BE2C (cell line): ENCODE measurements at places on chromosomes 4 and X.

DNA sequence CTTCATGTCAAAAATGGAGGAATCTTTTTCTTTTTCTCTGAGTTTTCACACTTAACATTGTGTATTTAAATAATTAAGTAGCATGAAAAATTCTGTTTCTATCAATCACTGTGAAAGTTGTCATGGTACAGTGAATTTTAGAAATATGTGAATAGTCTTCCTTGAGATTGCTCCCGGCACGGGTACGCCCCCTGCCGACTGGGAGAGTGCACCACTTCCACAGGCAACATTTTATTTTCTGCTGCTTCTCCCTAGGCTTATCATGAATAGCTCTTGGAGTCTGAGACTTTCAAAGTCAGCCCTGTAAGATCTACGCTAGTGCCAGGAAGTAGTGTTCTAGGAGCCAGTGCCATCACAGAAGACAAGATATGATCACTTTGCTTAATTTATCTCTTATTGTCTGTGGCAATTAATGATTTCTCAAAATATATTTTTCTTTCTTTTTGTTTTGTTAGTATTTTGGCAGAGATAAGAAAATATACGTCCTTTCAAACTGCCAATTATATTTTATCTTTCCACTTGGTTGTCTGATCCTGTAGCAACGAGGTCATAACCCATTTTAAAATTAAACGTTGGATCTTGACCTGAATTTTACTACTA lies 763.8 kb upstream of the AADAT start:
- peak; percentile 69 for DNase-seq

- DNase-seq, result no peak
Observed at GRCh38 chrX:46279925-46280313, 265.3 kb downstream of the ZNF674 start.

- no peak for DNase-seq
Observed at GRCh38 chr4:11438647-11439046, 10.0 kb upstream of the HS3ST1 start.

- no peak for DNase-seq
Observed at GRCh38 chr4:122785099-122785498, 41.5 kb upstream of the FGF2 start.

- no peak for DNase-seq
Observed at GRCh38 chr4:107017443-107018343, 18.4 kb downstream of the DKK2 start.

DNA sequence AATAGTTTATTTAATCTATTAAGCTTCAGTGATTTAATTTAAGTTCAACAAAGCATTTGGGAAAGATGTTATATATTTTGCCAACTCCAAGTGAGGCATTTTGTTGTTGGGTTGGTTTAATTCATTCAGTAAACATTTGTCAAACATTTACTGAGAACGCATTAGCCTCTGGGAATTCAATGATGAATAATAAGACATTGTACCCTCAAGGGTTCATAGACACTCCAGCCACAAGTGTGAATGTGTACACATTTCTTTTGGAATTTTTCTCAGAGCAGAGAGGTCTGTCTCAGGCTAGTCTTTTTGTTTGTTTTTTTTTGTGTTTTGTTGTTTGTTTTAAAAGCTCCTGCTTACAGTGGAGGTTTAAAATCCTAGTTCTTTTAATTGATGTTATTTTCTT lies 203.9 kb downstream of the SOWAHB start:
- DNase-seq, result no peak

GRCh38 chr4:121794505-121795188 lies 6.5 kb upstream of the EXOSC9 start:
- DNase-seq, result no peak

- no peak for DNase-seq
Observed at GRCh38 chrX:133444952-133445831, 29.9 kb upstream of the GPC4 start.

- DNase-seq, result no peak
Observed at GRCh38 chr4:78174891-78175290, 117.8 kb downstream of the FRAS1 start.

DNA sequence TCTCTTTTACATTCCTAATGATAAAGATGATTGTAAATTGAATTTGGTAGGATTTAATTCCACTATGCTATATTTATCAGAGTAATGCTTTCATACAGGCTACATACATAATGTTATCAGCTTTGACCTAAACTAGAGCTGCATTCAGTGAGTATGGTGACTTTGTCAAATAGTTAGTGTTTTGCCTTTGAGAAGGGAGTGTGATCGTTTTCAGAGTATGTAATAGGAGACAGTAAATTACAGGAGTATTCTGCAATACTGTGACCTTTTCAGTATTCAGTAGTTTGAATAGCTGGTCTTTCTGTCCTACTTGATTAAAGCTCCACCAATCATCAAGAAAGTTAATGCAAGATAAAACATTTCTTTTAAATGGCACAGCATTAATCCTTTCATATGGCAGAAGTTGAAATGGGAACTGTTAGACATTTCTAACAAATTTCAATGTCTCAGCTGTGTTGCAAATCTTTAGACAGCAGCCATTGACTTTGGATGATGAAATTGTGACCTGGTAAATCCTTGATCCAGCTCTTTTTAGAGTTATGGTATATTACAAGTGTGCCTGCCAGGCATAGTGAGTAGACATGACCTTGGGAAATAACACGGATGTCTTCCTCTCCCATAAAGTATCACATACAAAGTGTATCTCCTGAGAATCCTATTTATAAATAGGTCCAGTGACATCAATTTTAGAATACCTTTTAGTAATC lies 455.3 kb downstream of the KCTD8 start:
- no peak for DNase-seq

DNA sequence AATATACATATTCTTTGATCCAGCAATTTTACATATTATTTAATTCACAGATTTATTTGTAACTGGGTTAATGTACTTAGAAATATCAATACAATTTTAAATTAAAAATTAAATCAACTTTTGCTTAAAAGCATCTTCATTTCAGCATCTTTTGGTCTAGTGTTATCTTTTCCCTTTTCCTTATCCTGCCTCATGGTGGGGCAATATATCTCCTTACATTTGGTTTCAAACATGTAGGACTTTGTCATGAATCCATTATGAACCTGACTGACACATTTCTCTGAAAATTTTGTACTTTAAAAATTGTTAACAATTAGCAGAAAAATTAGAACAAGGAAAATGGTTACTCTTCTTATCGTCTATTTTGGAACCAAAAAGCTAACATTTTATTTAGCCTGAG lies 42.8 kb upstream of the ANK2 start:
- DNase-seq, result no peak

DNA sequence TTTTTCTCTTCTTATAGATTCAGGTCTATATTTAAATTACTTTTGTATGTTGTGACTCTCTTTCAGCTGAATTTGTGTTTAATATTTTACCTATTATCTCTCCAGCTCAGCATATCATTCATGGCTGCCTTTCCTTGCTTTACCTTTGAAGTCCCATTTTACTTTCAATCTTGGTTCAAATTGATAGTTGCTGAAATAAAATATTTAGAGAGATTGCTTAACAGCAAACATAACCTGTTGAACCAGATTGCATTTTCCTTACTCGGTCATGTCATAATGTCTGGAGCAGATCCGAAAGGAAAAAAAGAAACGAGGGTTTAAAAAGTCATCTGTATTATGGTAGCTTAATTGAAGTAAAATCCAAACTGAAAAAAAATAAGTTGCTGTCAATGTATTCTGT lies 94.1 kb downstream of the IL1RAPL2 start:
- no peak for DNase-seq

DNA sequence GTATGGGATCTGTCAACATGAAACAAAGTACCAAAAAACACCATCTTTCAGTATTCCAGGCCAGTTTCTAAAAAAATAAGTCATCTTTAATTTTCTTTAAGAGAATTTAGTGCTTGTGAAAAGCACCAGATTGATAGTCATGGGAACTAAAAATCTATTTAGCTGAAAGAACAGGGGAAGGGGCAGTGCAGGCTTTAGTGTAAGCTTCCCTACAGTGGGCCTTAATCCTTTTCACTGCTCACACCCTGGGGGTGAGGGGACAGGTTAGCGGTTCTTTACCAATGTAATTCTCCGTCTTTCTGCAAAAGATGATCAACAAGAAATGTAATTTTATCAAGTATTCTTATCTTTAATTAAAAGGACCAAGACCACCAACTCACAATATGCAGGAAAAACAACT lies 47.1 kb downstream of the CHIC2 start:
- no peak for DNase-seq

- DNase-seq, result no peak
Observed at GRCh38 chr4:11842620-11843263, 414.0 kb upstream of the HS3ST1 start.

DNA sequence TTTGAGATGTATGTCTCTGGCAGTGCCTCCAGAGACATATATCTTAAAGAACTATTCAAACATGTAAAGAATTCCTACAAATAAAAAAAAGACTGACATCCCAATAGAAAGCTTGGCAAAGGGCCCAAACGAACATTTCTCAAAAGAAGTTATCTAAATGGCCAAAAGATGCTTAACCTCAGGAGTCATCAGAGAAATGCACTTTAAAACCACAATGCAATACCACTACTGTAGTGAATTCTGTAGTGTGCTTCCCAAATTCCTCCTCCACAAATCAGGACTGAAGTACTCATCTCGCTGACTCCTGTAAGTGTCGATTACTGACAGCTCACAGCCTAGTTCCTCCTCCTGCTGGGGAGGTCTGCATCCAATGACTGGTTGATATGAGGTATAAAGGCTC lies 129.0 kb upstream of the MAMLD1 start:
- DNase-seq, result no peak

- DNase-seq, result no peak
Observed at GRCh38 chrX:140672840-140673731, 36.5 kb upstream of the LINC00632 start.
